Stimulated activated naive CD8-positive, alpha-beta T cell treated with anti-CD3 and anti-CD28 coated beads, Interleukin-15, amount 100 ng/mL, for 72 hours (primary cell): ENCODE measurements at places on chromosomes 5 and 9.

DNA sequence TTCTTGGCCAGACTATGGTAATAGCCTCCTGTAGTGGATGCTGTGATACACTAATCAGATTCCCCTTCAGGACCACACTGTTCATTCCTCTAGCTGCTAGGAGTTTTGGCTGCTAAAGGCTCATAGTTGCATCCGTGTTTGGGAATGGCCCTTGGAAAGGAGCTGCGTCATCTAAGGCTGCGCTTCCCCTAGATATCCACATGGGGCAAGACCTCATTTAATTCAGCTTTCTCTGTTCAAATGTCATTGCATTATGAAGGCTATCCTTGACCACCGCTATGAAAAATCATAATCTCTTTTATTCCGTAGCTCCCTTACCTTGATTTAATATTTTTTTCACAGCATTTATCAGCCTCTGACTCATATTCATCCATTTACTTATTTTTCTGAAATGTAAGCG lies 258.3 kb upstream of the NR4A3 start:
- no peak for DNase-seq

DNA sequence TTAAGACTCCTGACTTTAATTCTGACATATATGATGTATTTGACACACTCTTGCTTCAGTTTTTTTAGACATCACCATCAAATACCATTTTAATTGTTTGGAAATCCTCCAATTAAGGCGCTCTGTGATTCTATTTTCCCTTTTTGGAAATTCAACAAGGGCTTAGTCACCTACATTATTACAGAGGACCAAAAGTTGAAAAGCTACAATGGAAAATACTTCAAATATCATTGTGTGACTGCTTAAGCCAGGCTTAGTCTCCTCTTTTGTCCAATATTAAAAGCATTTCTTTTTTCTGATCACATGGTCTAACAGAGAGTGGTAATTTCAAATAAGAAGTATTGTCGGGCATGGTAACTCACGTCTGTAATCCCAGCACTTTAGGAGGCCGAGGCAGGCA lies 160.3 kb downstream of the CEMIP2 start:
- DNase-seq, result no peak

DNA sequence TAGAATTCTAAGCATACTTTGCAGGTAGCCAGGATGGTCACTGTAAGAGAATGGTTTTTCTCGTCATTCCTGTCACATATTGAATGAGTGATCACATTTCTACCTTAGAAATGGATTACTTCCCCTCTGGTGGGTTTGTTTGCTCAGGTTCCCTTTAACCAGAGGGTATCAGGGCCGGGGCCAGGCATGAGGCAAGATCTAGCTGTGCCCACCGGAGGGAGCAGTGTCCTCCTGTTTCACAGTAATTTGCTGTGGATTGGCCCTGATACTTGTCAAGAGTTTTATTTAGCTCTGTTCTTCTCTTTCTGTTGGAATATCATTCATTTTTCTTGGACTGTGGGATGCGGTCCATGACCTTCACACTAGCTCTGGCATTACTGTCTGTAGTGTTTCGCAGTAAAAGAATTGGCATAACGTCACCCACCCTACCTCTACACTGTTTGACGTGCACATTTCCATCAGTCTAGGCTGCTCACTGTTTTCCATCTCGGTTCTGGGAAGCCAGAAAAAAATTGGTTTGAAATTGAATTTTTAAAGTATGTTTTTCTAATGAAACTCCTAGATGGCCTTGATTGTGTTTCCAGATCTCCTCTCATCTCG lies 42.4 kb upstream of the ZBED3 start:
- DNase-seq, result no peak

GRCh38 chr5:20555034-20555433 lies 567.0 kb upstream of the CDH18 start:
- DNase-seq, result no peak

DNA sequence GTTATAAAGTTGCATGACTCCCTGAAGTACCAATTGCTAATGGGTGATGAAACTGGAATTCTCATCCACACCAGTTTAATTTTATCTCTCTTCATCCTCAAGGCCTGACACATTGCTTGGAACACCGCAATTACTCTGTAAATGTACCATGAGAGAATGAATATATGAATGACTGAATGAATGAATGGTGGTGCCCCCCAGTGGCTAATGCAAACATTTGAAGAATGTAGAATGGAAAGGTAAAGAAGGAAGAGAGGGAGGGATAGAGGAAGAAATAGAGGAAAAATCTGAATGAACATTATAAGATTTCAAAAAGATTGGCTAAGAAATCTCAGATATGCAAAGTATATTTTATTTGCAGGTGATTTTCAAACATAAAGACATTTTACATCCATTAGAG lies 13.1 kb downstream of the PAPPA start:
- DNase-seq, result no peak

- no peak for DNase-seq
Measured at GRCh38 chr5:103307470-103307869, 48.9 kb downstream of the MACIR start.

GRCh38 chr5:134038138-134038537 lies 33.4 kb upstream of the VDAC1 start:
- DNase-seq, result no peak

DNA sequence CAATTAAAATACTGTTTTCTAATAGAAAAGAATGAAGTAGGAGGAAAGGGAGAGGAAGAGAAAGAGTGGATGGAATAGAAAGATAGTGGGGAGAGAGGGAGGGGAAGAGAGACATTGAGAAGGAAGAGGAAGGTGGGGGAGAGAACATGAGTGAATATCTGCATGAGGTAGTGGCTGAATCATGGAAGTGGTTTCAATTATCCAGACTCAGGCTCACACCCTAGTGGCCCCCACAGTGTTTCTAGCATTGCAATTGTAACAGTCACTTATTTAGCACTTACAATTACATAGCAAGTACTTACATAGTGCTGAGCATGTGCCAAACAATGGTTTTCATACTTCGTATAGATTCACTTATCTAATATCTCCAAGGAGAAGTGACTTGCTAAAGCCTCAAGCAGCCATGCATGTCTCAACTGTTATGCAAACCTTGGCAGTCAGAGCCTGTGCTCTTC lies 72.7 kb downstream of the CAST start:
- no peak for DNase-seq

DNA sequence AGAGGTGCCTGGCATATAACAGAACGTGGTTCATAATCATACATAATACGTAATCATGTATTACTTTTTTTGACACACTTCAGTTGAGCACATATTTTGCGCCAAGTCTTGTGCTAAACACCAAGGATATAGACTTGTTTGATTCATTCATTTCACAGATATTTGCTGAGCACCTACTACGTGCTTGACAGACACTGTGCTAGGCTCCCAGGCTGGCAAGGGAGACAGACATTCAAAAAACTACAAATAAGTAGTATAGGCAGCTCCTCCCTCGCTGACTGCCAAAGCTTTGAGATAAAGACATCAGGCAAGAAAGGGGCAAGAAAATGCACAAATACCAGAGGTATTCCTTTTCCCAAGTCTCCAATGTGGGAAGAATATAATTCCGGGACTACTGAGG lies 122.5 kb upstream of the CPEB4 start:
- DNase-seq, result no peak

DNA sequence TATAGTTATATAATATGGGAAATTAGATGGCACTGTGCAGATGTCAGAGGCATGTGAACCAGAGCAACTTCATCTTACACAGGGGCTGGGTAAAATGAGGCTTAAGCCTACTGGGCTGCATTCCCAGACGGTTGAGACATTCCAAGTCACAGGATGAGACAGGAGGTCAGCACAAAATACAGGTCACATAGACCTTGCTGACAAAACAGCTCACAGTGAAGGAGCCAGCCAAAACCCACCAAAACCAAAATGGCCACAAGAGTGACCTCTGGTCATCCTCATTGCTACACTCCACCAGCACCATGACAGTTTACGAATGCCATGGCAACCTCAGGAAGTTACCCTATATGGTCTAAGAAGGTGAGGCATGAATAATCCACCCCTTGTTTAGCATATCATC lies 479.4 kb downstream of the TLR4 start:
- DNase-seq, result no peak

DNA sequence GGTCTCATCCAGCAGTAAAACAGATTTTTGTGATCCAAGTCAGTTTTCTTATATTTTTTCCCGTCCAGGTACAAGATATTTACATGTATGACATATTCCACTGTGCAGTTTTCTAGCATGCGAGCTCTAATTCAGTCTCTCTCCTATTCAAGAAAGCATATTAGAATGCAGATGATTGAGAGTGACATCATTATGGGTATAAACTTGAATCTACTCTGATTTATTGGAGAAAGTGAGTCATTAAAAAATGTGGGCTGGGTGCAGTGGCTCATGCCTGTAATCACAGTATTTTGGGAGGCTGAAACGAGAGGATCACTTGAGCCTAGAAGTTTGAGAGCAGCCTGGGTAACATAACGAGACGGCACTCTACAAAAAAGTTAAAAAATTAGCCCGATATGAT lies 6.2 kb downstream of the FER start:
- DNase-seq, result no peak

DNA sequence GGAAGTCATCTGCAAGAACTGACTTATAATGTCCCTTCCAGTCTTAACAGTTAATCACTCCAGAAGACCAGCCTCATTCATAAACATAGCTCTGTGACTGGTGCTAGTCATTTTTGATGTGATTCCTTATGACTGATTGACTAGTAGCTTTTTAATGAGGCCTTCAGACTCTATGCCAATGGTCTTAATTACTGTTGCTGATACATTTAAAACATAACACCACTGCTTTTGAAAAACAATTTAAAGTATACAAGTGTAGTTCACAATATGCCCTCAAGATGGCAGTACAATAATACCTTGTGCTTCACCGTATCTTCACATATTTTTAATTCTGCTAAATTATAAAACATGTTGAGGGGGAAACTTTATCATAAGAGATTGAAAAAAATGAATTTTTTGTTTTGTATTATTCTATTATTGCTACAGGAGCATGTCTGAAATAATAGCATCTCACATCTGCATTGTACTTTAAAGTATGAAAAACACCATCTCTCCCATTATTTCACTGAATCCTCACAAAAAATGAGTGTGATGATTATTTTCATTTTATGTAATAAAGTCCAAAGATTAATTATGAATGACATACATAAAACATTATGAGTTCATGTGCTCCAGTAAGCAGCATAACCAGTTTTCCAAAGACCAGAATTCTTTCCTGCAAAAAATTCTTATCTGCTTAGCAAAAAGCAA lies 55.2 kb upstream of the SHISAL2B start:
- no peak for DNase-seq

DNA sequence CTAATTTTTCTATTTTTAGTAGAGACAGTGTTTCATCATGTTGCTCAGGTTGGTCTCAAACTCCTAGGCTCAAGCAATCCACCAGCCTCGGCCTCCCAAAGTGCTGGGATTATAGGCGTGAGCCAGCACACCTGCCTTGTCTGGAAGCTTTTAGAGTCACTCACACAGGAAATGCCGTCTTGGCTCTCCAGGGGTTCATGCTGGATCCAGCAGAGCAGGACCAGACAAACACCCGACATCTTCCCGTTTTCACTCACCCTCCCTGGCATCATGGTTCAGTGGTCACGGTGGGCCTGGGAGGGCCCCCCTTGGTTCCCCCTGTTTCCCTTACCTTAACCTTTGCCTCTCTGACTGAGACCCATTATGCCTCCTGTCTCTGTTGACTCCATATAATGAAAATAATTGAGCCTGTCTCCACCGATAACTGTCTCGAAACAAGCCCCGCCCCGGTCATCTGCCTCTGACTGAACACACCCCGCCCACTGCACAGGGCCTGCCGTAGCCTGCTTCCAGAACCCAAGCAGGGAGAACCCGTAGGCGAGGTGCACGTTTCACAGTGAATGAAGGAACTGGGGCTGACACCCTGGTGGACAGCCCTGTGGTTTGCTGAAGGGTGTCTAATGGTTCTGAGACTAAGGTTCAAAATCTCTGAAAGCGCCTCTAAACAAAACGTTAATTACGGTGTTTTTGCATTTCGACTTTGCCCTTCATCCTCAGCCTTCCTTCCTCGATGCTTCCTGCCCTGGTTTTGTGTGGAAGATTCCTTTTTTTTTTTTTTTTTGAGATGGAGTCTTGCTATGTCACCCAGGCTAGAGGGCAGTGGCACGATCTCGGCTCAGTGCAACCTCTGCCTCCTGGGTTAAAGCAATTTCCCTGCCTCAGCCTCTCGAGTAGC lies 39.7 kb upstream of the SPRY4 start:
- no peak for DNase-seq

DNA sequence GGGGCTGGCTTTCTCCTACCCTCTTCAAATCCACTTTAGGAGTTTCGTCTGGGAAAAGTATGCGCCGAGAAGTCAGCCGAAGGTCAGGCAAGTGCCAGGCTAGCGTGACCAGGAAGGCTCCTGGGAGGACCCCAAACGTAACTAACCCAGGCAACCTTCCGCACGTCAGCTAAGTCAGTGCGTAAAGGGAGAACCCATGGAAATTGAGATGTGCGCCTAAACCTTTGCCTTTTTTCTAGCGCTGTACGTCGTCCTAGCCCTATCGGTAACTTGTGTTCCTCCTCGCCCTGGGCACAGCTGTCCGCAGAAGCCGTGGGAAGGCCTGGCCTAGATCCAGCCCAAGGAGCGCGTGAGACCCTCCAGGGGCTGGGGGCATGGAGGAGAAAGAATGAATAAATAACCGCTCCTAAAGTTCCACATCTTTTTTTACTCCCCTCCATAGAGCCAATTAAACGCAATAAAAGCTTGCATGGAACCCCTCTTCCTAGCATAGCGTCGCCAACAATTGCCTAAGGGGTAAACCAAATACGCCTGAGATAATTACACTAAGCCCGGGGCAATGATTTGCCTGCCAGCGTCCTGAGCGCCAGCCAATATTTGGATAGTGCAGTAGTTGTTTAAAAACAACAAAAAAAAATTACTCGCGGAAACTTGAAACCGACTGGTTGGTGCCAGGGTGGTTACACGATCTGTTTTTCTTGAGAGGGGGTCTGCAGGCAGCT lies 4.0 kb upstream of the FOXB2 start:
- DNase-seq, result no peak

DNA sequence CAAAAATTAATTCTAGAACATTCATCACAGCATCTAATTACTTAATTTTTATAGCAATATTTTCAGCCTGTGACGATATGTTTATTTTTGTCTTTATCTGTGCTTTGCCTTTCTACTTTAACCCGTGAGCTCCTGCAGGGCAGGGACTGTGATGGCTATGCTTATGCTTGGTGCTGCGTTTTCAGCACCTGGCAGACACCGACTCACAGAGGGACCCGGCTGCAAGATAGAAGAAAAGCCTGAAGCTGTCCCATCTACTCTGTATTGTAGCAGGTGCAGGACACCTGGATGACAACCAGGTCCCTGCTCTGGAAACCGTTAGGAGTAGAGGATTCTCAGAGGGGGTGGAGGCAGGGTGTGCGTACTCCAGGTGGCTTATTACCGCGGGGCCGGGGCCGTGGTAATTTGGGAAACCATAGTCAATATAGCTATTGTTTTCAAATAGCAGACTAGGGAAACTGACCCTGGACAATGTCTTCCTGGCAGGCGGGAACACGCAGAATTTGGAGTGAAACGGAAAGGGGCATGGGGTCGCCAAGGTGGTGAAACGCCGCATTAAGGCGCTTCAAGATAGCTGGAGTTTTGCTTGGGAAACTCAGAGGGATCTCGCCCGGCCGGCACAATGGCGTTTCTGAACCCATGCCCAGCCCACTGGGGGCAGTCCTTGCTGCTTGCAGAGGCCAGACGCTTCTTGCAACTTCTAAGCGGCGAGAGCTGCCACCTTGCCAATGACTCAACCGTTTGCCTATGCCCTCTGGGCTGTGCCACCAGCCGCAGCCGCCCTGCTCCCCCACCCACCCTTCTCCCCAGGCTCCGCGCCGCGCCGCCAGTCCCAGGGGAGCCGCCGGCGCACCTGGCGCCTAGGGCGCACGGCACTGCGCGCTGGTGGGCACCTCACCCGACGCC lies 140.1 kb upstream of the PALM2AKAP2 start:
- no peak for DNase-seq

- DNase-seq, result no peak
Measured at GRCh38 chr5:173243831-173244305, 8.9 kb upstream of the NKX2-5 start.
